ENCODE measurements at places on chromosomes 13 and 19.

- H3K36me3 ChIP-seq = no peaks in the 10 kb centered on the region
- no peaks in the 10 kb centered on the region for H3K27me3 ChIP-seq
- H3K27ac ChIP-seq = no peak overlapping the region
- DNase-seq = no peak
- H3K4me3 ChIP-seq = no peak overlapping the region
Observed at GRCh38 chr19:1657746-1658145, 5.3 kb upstream of the TCF3 start.

DNA sequence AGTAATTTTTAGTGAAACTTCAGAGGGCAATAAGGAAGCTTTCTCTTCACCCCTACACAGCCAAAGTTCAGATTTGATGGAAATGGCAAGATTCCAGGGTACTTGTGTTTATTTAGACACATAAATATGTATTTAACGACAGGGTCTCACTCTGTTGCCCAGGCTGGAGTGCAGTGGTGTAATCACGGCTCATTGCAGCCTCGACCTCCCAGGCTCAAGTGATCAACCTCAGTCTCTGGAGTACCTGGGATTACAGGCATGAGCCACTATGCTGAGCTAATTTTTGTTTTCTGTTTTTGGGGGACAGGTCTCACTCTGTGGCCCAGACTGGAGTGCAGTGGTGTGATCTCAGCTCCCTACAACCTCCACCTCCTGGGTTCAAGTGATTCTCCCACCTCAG lies 2.0 kb upstream of the SYCE2 start:
- no peak overlapping the region for H3K4me3 ChIP-seq
- no peaks in the 10 kb centered on the region for H3K4me1 ChIP-seq
- H3K36me3 ChIP-seq = peaks cover 33% of the 10 kb centered on the region
- H3K27ac ChIP-seq = no peak overlapping the region
- H3K27me3 ChIP-seq = no peaks in the 10 kb centered on the region

GRCh38 chr13:92097337-92097903 lies 699.0 kb downstream of the GPC5 start:
- no peaks in the 10 kb centered on the region for H3K27me3 ChIP-seq
- H3K4me1 ChIP-seq = peaks cover 4% of the 10 kb centered on the region
- no peaks in the 10 kb centered on the region for H3K36me3 ChIP-seq
- H3K4me3 ChIP-seq = no peak overlapping the region
- no peak overlapping the region for H3K27ac ChIP-seq

DNA sequence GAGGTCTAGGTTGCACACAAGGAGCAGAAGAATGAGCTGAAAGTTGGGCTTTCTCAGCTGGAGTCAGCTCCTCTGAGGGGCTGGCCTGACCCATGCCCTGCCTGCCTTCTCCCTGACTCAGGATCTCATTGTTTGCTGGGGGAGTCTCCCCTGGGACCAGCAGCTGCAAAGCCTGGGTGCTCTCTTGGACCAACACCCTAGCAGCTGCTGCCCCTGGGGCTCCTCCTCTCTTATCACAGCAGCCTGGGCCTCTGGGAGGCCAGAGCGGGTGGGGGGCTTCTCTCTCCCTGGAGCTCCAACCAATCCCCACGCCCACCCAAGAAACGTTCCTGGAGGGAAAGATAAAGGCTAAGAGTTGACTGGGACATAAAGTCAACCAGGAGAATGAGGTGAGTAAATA lies 1.6 kb upstream of the FCGBP start:
- H3K27me3 ChIP-seq = no peaks in the 10 kb centered on the region
- peaks cover 30% of the 10 kb centered on the region for H3K4me1 ChIP-seq
- no peaks in the 10 kb centered on the region for H3K36me3 ChIP-seq
- peak overlapping the region; percentile 63 for H3K27ac ChIP-seq

DNA sequence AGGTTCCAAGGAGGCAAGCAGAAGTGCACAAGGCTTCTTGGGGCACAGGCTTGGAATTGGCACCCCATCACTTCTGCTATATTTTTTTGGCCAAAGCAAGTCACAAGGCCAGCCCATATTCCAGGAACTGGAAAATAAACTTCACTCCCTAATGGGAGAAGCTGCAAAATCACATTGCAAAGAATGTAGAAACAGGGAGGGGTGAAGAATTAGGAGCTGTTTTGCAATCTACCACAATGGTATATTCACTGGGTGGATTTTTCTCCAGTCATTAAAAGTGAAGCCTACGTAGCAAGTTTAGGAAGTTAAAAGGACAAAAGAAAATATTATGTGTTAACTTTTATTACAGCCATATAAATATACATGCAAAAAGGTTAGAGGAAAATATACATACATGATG lies 464.8 kb downstream of the COG6 start:
- no peak for DNase-seq
- H3K36me3 ChIP-seq = no peaks in the 10 kb centered on the region
- H3K27me3 ChIP-seq = no peaks in the 10 kb centered on the region
- H3K4me3 ChIP-seq = no peak overlapping the region
- H3K4me1 ChIP-seq = no peaks in the 10 kb centered on the region
- H3K27ac ChIP-seq = no peak overlapping the region

GRCh38 chr13:112102243-112102642 lies 35.3 kb downstream of the SOX1 start:
- H3K4me3 ChIP-seq = no peak overlapping the region
- peaks cover 18% of the 10 kb centered on the region for H3K27me3 ChIP-seq

GRCh38 chr13:41716236-41716635 lies 244.7 kb downstream of the VWA8 start:
- no peaks in the 10 kb centered on the region for H3K27me3 ChIP-seq
- no peak overlapping the region for H3K4me3 ChIP-seq
- no peak for DNase-seq
- H3K27ac ChIP-seq = no peak overlapping the region

- no peaks in the 10 kb centered on the region for H3K27me3 ChIP-seq
- H3K27ac ChIP-seq = no peak overlapping the region
- H3K36me3 ChIP-seq = no peaks in the 10 kb centered on the region
- H3K4me3 ChIP-seq = no peak overlapping the region
- H3K4me1 ChIP-seq = peaks cover 21% of the 10 kb centered on the region
Observed at GRCh38 chr13:30423891-30424290, 1.6 kb downstream of the UBE2L5 start.

- H3K27ac ChIP-seq = no peak overlapping the region
- peak overlapping the region; percentile 63 for H3K4me3 ChIP-seq
- no peaks in the 10 kb centered on the region for H3K36me3 ChIP-seq
- DNase-seq = no peak
Observed at GRCh38 chr19:30223866-30224688, 148.1 kb upstream of the ZNF536 start.

GRCh38 chr19:40941481-40942219 lies 49.4 kb upstream of the CYP2B6 start:
- DNase-seq = no peak
- H3K27me3 ChIP-seq = peaks cover 22% of the 10 kb centered on the region
- H3K36me3 ChIP-seq = no peaks in the 10 kb centered on the region
- no peak overlapping the region for H3K4me3 ChIP-seq
- no peak overlapping the region for H3K27ac ChIP-seq

DNA sequence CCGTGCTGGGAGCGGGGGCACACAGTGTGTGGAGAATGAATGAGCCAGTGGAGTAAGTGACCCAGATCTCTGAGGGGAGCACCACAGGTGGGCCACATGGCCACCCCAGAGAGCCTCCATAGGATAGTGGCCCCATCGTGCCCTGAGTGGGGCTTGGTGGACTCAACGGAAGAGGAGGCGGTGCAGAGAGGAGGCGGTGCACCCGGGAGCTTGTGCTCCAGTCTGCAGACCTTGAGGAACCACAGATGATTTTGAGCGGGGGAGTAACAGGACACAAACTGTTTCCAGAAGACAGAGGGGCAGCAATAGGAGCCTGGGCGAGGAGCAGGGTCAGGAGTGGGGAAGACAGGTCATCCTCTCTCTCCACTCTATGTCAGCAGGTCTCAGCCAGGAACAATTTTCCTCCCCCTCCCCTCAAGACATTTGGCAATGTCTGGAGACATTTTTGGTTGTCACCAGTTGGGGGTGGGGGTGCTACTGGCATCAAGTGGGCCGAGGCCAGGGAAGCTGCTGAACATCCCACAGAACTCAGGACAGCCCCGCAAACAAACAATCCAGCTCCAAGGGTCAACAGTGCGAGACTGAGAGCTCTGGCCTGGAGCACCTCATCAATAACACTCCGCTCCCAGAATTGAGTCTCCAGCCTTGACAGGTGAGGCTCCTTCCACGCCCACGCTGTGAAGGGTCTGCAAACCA lies 182.2 kb downstream of the USP12 start:
- peaks cover 6% of the 10 kb centered on the region for H3K27me3 ChIP-seq
- no peaks in the 10 kb centered on the region for H3K4me1 ChIP-seq
- H3K4me3 ChIP-seq = no peak overlapping the region
- H3K27ac ChIP-seq = no peak overlapping the region
- DNase-seq = no peak

- peaks cover 68% of the 10 kb centered on the region for H3K4me1 ChIP-seq
- peak; percentile 23 for DNase-seq
- H3K4me3 ChIP-seq = no peak overlapping the region
- H3K27ac ChIP-seq = no peak overlapping the region
- H3K27me3 ChIP-seq = no peaks in the 10 kb centered on the region
Observed at GRCh38 chr13:99860745-99861144, 110.8 kb downstream of the ZIC5 start.

DNA sequence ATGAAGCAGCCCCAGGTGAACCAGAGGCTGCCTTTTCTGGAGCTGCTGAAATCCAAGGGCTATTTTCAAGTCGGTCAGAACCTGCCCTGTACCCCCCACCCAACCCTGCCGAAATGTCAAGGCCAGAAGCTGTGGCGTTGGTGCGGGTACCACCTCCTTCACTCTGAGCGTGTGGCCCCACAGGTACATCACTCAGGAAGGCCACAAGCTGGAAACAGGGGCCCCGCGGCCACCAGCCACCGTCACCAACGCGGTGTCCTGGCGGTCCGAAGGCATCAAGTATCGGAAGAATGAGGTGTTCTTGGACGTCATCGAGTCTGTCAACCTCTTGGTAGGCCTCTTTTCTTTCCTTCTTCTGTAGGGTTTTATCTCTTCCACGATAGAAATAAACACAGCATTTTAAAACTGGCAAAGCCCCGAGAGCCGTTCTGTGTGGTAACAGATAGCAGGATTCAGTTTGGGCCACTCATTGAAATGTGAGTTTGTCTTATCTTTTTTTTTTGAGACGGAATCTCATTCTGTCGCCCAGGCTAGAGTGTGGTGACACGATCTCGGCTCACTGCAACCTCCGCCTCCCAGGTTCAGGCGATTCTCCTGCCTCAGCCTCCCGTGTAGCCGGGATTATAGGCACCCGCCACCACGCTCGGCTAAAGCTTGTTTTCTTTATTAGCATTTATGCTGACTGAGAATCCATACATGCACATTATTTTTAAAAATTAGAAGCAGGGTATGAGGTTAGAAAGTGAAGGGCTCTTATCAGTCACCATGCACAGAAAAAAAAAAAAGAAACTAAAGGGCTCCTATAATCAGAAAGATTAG lies 11.3 kb downstream of the AP1M1 start:
- no peaks in the 10 kb centered on the region for H3K27me3 ChIP-seq
- H3K4me3 ChIP-seq = no peak overlapping the region
- no peak for DNase-seq
- no peaks in the 10 kb centered on the region for H3K4me1 ChIP-seq

DNA sequence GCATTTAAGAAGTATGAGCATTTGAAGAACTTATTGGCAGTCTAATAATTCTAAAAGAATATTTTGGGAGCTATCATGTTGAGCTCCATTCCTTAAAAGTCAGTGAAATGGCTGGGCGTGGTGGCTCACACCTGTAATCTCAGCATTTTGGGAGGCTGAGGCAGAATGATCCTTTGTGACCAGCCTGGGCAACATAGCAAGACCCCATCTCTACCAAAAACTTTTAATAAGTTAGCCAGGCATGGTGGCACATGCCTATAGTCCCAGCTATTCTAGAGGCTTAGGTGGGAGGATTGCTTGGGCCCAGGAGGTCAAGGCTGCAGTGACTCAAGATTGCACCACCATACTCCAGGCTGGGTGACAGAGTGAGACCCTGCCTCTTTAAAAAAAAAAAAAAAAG lies 8.0 kb downstream of the COG6 start:
- H3K4me3 ChIP-seq = no peak overlapping the region
- peaks cover 14% of the 10 kb centered on the region for H3K36me3 ChIP-seq
- H3K27me3 ChIP-seq = no peaks in the 10 kb centered on the region
- H3K4me1 ChIP-seq = no peaks in the 10 kb centered on the region
- no peak for DNase-seq
